ENCODE measurements at places on chromosomes 3 and 15. TPM values are rescaled to one million over a fixed set of nuclear protein-coding genes. Genes with fewer than 3 reads are reported as not detected.

Gene RFX7
- 34.6 TPM for total RNA-seq

Gene LCMT2
- 15.5 TPM for total RNA-seq

Gene NTRK3
- total RNA-seq, result not detected

Gene RBP2
- total RNA-seq, result not detected

Gene ADGRG7
- not detected for total RNA-seq

Gene LINS1
- total RNA-seq, result 46.2 TPM

Gene BCHE
- not detected for total RNA-seq

Gene ZNF860
- 1.1 TPM for total RNA-seq

Gene CEMIP
- total RNA-seq, result not detected

Gene ABCC5
- 43.7 TPM for total RNA-seq

Gene ALG1L2
- 6.7 TPM for total RNA-seq

- no peak overlapping the region for H3K27ac ChIP-seq
- no peak overlapping the region for H3K4me3 ChIP-seq
- no peak for DNase-seq
- H3K4me1 ChIP-seq, result peaks cover 2% of the 10 kb centered on the region
- H3K27me3 ChIP-seq, result no peaks in the 10 kb centered on the region
Measured at GRCh38 chr15:101615986-101616848, 36.0 kb downstream of the TM2D3 start.

- peaks cover 27% of the 10 kb centered on the region for H3K27me3 ChIP-seq
- H3K36me3 ChIP-seq, result no peaks in the 10 kb centered on the region
- DNase-seq, result no peak
- H3K4me1 ChIP-seq, result peaks cover 2% of the 10 kb centered on the region
Measured at GRCh38 chr15:78734451-78735064, 76.7 kb downstream of the ADAMTS7 start.

GRCh38 chr3:29083676-29084075 is 197.2 kb upstream of the RBMS3 start:
- H3K27ac ChIP-seq, result no peak overlapping the region
- H3K27me3 ChIP-seq, result peaks cover 3% of the 10 kb centered on the region
- DNase-seq, result no peak
- H3K4me1 ChIP-seq, result no peaks in the 10 kb centered on the region

DNA sequence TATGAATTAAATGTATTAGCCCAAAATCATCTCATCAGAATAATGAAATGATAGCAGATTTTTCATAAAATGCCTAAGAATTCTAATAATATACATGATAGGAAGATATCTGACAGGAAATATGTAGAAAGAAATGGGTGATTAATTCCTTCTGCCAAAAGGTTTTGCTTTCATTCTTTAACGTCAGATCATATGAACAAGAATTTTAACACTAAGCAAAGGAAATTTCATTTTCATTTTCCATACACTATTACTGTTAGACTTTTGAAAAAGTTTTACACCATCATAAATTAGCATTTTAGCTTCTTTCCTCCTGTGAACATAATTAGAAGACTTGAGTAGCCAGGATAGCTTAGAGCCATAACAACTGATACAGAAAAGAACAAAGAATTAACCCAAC is 1099.9 kb downstream of the NSUN3 start:
- DNase-seq, result no peak
- no peaks in the 10 kb centered on the region for H3K4me1 ChIP-seq
- H3K27me3 ChIP-seq, result no peaks in the 10 kb centered on the region
- no peak overlapping the region for H3K27ac ChIP-seq
- H3K36me3 ChIP-seq, result no peaks in the 10 kb centered on the region

DNA sequence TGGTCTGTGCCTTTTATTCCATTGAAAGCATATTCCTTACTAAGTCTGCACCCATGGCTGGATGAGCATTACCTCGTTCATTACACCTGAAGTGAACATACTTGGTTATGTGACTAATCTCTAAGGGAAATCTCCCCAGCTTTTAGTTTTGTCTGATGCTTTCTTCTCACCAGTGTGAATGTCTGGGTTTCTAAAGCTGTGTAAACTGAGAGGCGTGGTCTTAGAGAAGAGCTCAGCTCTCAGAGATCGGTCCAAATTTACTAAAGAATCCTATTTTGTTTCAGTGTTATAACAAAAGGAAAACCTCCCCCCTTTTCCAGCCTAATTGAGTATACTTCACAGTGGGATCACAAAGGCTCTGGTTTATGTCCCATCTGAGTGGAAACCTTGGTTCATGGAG is 352.3 kb downstream of the PTPRG start:
- H3K4me3 ChIP-seq, result no peak overlapping the region
- no peak overlapping the region for H3K27ac ChIP-seq
- H3K27me3 ChIP-seq, result peaks cover 6% of the 10 kb centered on the region
- DNase-seq, result no peak
- no peaks in the 10 kb centered on the region for H3K4me1 ChIP-seq

DNA sequence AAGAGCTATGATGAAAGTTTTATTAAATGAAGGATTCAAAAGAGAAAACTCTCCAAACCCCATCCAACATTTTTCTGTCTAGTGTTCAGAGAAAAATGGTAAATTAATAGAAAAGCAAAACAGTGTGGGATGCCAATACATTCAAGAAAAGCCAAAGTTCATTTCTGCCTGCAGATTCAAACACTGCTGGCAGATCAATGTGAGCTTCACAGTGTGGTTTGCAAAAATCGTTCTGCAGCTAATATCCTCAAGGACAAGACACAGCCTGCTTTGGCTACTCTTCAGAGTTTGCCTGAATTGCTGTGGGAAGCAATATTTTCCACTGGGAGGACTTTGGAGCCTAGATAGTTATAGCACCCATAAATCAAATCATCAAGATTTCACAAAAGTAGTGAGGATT is 619.9 kb upstream of the SUCLG2 start:
- no peaks in the 10 kb centered on the region for H3K27me3 ChIP-seq
- no peaks in the 10 kb centered on the region for H3K36me3 ChIP-seq
- no peaks in the 10 kb centered on the region for H3K4me1 ChIP-seq
- H3K27ac ChIP-seq, result no peak overlapping the region

DNA sequence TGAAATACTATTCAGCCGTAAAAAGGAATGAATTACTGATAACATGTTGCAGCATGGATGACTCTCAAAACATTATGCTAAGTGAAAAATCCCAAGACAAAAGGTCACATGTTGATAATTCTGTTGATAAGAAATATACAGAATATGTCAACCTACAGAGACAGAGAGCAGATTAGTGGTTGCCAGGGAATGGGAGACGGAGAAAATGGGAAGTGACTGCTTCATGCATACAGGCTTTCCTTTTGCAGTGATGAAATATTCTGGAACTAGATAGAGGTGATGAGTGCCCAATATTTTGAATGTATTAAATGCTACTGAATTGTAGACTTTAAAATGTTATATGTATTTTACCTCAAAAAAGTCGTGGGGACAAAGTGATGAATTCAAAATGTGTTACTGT is 56.2 kb downstream of the ABHD2 start:
- no peaks in the 10 kb centered on the region for H3K4me1 ChIP-seq
- DNase-seq, result no peak
- H3K27me3 ChIP-seq, result no peaks in the 10 kb centered on the region

DNA sequence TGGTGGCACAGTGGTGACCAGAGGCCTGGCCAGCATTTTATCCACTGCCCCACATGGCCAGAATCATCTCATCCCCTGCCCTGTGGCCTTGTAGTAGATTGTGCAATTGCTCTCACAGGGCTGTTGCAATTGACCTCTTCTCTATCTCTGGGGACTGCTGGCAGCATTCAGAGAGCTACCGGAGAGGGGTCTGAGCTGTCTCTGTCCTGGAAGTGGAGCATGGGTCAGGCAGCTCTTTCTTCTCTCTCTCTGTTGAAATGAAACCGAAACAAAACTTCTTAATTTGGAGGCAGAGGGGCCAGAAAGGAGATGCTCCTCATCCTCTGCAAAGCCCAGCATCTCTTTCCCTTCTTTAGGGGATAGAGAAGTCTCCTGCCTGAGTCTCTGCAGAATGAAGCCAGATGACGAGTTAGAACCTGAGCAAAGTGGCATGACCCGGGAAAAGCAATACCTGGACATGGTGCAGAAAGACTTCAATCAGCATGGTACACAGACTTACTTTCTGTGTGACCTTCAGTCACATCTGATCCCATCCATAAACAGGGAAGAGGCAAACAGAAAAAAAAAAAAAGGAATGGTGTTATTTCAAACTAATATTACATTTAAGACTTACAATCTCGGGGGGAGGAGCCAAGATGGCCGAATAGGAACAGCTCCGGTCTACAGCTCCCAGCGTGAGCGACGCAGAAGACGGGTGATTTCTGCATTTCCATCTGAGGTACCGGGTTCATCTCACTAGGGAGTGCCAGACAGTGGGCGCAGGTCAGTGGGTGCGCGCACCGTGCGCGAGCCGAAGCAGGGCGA is 144.5 kb upstream of the BCL6 start:
- no peaks in the 10 kb centered on the region for H3K36me3 ChIP-seq
- no peak overlapping the region for H3K4me3 ChIP-seq
- DNase-seq, result no peak
- H3K27me3 ChIP-seq, result no peaks in the 10 kb centered on the region
- peaks cover 4% of the 10 kb centered on the region for H3K4me1 ChIP-seq

DNA sequence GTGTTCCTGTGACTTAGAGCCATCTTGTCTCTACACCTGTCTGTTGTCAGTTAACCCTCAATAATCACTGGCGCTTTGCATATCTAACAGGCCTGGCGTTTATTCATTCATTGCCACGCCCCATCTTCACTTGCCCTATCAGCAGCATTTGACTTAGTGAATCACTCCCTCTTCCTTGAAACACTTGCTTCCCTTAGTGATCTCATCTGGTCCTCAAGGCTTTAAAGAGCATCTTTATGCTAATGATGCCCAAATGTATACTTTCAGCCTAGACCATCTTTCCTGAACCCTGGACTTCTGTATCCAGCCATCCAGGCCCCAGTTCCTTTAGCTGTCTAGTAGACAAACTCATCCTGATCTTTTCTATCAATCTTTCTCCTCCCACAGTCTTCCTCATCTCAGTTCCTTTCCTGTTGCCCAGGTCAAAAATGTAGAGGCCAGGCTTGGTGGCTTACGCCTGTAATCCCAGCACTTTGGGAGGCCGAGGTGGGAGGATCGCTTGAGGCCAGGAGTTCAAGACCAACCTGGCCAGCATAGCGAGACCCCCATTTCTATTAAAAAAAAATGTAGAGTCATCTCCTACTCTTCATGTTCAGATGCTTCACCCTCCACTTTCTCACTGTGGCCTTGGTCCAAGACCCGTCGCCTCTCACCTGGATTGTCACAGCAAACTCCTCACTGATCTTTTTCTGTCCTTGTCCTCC is 1.4 kb upstream of the IGDCC4 start:
- H3K36me3 ChIP-seq, result no peaks in the 10 kb centered on the region
- H3K4me1 ChIP-seq, result peaks cover 23% of the 10 kb centered on the region
- H3K27me3 ChIP-seq, result peaks cover 46% of the 10 kb centered on the region
- peak overlapping the region; percentile 55 for H3K4me3 ChIP-seq
- no peak overlapping the region for H3K27ac ChIP-seq

- H3K27me3 ChIP-seq, result no peaks in the 10 kb centered on the region
- no peak overlapping the region for H3K4me3 ChIP-seq
- H3K27ac ChIP-seq, result no peak overlapping the region
- DNase-seq, result no peak
Measured at GRCh38 chr3:50444213-50444612, 59.2 kb downstream of the CACNA2D2 start.

DNA sequence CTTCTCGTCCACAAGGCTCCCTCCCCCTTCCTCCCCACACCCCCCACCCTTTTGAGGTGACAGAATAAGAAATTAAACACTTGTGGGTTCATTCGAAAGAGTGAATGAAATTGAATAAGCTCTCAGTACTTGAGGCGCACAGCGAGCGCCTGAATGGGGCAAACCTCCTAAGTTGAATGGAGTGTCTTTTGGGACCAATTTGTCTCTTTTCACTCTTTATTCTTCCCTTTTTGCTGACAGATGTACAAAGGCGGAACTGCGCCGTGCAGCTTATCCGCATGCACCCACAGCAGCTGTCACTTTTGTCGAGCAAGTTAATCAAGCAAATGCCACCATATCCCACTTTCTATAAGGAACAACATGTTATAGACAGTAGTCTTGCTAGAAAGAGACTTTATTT is 47.9 kb upstream of the FEZF2 start:
- H3K36me3 ChIP-seq, result no peaks in the 10 kb centered on the region
- H3K27ac ChIP-seq, result no peak overlapping the region
- H3K27me3 ChIP-seq, result peaks cover 6% of the 10 kb centered on the region

- no peaks in the 10 kb centered on the region for H3K27me3 ChIP-seq
- no peak overlapping the region for H3K27ac ChIP-seq
- DNase-seq, result no peak
- no peaks in the 10 kb centered on the region for H3K36me3 ChIP-seq
Measured at GRCh38 chr3:146067048-146067447, 93.9 kb downstream of the PLOD2 start.

DNA sequence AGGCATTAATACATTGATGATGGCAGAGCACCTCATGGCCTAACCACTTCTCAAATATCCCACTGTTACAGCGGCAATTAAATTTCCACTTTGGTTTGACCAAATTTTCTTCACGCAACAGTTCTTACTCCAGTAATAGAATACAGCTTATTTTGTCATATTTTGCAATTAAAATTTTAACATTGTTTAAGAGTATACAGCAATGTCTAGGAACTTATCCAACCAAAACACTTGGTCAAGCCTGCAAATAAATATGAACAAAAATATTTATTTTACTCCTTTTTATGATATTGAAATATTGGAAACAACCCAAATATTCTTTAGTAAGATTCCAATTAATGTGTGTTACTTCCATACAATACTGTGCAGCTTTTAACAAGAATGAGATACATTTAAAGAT is 45.3 kb upstream of the C3orf80 start:
- no peak overlapping the region for H3K4me3 ChIP-seq
- no peaks in the 10 kb centered on the region for H3K4me1 ChIP-seq
- H3K27ac ChIP-seq, result no peak overlapping the region
- H3K27me3 ChIP-seq, result peaks cover 9% of the 10 kb centered on the region
- H3K36me3 ChIP-seq, result peaks cover 4% of the 10 kb centered on the region
- DNase-seq, result no peak

DNA sequence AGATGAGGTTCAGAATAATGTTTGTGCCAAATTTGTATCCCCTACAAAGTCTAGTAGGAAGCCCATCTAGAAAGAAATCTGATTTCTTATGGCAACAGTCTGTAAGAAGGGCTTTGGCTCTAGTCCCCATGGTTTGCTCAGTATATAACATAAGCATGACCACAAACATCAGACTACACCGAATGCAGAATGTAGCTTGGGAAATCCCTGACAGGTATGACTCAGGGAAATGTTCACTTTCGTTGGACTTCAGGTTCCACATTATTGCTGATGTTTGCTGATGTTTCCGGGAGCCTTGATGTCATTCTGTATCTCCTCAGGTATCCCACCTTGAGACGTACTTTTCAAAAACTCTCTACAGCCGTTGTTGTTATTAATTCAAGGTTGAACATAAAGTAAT is 304.4 kb upstream of the TGFBR2 start:
- H3K4me3 ChIP-seq, result no peak overlapping the region
- peaks cover 12% of the 10 kb centered on the region for H3K4me1 ChIP-seq
- peaks cover 5% of the 10 kb centered on the region for H3K36me3 ChIP-seq
- no peak for DNase-seq

Measured in naive thymus-derived CD8-positive, alpha-beta T cell (primary cell).